Fibroblast of lung (primary cell): ENCODE measurements at places on chromosomes 3 and 15. TPM values are rescaled to one million over a fixed set of nuclear protein-coding genes. Genes with fewer than 3 reads are reported as not detected.

Gene ATP8B4
- total RNA-seq = 7.4 and 19.5 TPM in 2 replicates

Gene SPINK8
- not detected in 2 replicates for total RNA-seq

Gene EXD1
- 0.17 TPM in 1 of 2 replicates, not detected in the other for total RNA-seq

Gene TUSC7
- total RNA-seq = not detected in 2 replicates

Gene RHCG
- under 0.01 TPM in 1 of 2 replicates, not detected in the other for total RNA-seq

Gene ZBBX
- total RNA-seq = 0.17 TPM in 1 of 2 replicates, not detected in the other

Gene CBLB
- 19.8 and 26.9 TPM in 2 replicates for total RNA-seq

Gene KIF9
- total RNA-seq = 1.8 and 2.8 TPM in 2 replicates

Gene FBXO40
- total RNA-seq = not detected in 2 replicates

Gene FRMD5
- 1.3 and 4.3 TPM in 2 replicates for total RNA-seq
